CD4-positive, alpha-beta T cell treated with Interferon gamma for 1 hour (primary cell): ENCODE measurements at places on chromosomes 6 and 20.
A peak's percentile ranks its signal among the peaks of the same experiment; 100 is the strongest.

- no peak for DNase-seq
Measured at GRCh38 chr6:35640017-35640664, 48.6 kb downstream of the FKBP5 start.

- DNase-seq: peak; percentile 49
Measured at GRCh38 chr6:41505122-41506049, 40.8 kb upstream of the FOXP4 start.

GRCh38 chr6:131652472-131652871 is 15.4 kb downstream of the ENPP3 start:
- no peak for DNase-seq

- no peak for DNase-seq
Measured at GRCh38 chr6:13762611-13763441, 51.2 kb upstream of the RANBP9 start.

GRCh38 chr6:12576389-12576788 is 140.2 kb upstream of the PHACTR1 start:
- DNase-seq: no peak

GRCh38 chr6:36547646-36548400 is 544 bp upstream of the STK38 start:
- no peak for DNase-seq

DNA sequence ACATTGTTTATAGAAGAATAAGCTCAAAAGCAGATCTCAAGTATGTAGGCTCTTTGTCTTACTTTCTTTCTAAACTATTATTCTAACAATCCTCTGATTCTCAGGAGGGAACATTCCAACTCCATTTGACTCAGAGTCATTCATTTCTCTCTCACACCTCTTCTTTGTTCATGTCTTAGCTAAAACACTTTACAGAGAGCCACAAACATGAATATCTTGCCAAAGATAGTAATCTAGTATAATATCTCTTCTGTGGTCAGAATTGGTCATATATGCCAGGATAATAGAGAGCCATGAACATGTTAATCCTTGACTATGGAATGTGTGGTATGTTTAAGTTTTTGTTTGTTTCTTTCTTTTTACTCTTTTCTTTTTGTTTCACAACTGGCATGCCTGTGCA is 456.0 kb upstream of the PTCHD4 start:
- DNase-seq: no peak

- DNase-seq: peak; percentile 2
Measured at GRCh38 chr6:110617057-110617456, 140.6 kb upstream of the SLC22A16 start.

DNA sequence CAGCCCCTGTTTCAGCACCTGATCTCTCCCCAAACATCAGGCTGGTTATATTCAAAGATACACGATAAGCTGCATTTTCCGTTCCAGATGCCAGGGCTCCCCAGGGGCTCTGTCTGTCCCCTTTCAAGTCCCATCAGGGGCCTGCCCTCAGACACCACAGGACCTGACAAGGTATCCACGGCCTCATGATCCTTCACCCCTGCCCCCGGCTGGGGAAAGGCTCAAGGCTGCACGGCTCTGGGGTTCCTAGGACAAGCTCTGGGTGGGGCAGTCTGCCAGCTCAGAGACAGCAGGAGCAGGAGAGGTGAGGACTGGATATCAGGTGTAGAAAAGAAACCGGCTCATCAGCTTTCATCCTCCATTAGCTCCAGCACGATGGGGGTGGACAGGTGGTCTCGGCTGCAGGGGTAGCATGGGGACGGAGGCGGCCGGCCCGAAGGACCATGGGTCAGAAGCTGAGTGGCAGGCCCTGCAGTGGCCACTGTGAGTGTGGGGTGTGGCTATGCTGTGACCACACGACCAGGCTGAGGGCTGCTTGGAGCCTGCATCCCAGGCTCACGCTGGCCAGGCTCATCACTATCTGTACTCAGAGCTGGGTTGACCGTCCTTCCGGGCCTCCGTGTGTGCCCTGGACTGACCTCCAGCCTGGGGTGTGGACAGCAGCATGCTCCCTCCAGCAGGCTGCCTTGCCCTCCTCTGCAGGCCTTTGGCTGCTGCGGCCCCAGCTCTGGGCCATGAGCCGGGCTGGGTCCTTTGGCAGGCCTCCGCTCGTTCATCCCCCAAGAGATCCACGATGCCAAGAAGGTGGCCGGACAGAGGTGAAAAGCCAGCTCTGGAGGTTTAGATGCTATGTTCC is 386.2 kb downstream of the THBS2 start:
- no peak for DNase-seq

DNA sequence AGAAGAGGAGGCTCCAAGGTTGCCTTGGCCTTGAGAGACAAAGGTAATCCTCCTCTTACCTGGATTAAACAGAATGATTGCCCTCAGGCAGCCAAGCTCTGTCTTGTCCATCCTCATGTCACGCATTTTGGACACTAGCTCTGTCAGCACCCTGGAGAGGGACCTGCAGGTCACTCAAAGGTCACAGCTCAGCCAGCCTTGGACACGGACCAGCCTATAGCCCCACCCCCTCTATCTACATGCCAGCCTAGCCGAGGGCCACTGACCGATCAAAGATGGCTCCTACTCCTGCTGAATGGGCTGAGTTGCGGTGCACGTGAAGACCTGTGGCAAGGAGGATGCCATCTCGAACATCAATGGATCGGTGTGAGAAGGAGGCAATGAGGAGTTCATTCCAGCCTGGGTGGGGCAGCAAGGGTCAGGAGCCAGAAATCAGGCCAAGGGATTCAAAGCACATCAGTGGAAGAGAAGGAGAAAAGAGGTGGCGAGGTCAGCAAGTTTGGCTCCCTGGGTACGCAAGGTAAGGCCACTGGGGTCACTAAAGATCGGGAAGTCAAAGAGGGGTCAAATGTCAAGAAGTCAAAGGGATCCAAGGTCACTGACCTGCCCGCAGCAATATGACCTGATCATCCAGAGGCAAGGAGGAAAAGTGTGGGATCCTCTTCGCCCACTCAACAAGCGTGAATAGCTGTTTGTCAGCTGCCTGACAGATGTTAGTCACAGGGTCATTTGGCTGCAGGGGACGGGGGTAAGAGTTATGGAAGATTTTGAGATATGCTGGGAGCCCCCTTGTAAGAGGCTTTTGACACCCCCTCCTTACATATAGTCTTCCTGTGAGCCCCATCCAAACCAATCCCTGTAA is 3.3 kb upstream of the COL11A2 start:
- DNase-seq: no peak

DNA sequence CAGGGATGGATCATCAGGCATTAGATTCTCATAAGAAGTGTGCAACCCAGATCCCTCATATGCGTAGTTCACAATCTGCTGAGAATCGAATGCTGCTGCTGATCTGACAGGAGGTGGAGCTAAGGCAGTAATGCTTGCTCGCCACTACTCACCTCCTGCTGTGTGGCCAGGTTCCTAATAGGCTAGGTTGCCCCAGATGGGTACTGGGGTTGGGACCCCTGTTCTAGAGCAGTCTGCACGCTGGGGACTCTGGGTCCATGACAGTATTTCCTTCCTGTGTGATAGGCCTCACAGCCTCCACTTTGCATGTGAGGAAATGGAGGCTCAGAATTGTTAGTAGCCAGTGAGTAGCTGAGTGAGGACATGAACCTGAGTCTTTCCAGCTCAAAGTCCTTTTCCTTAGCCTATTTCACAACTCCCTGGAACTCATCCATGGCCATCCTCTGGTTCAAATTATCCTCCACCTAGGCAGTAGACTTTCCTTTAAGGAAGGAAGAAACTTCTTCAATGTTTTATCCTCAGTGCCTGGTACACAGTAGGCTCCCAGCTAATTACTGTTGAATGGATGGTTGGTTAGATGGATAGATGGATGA is 117.2 kb downstream of the SYCP2 start:
- no peak for DNase-seq

- DNase-seq: no peak
Measured at GRCh38 chr6:110185879-110186278, 5.7 kb downstream of the CDC40 start.

DNA sequence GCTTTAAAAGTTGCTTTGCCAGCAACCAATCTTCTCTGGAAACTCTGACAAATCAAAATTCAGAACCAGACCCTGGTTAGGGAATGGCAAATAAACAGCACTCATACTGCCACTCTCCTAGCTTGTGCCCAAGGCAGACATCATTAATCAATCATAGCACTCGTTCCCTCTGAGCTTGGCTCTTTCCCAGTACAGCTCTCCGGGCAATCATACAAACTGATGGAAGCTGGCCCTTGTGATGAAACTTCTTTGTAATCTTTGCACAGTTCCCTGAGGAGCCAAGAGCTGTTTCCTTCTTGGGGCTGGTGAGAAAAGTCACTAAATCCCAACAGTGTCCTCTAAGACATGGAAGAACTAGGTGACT is 34.7 kb downstream of the KIAA1755 start:
- DNase-seq: no peak

DNA sequence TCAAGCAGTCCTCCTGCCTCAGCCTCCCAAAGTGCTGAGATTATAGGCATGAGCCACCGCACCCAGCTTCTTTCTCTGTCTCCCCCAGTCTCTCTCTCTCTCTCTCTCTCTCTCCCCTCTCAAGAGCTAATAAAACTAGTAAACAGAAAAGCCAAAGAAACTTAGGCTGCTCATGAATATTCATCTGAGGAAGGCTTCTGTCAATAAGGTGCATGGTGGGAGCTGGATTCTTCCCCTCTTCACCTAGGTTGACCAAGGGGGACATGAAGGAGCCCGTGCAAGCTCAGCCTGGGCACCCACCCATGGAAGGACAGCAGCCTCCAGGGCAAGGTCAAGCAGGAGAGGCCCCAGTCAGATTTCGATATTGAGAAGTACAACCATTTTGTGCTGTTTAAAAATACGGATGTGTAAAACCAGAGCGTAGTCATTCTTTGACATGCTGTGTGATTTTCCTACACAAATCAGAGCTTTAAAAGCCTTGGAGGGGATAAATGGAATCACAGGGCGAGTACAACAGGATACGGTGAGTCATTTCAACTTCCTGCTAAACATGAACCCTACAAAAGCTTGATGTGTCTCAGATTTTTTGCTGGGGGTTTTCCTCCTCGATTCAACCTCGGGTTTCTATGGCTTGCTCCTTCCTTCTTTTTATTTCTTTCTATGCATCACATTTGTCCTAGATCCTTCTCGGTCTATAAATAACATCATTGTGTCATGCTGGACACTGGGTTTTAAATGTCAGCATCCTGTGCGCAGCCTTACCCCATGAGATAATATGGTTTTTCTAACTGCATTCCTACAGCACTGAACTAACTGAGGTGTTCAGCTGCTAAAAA is 368.9 kb upstream of the JARID2 start:
- peak; percentile 56 for DNase-seq

GRCh38 chr20:45593498-45593897 is 14.4 kb upstream of the WFDC8 start:
- DNase-seq: no peak

- DNase-seq: no peak
Measured at GRCh38 chr20:46808565-46808964, 86.1 kb upstream of the EYA2 start.

- no peak for DNase-seq
Measured at GRCh38 chr6:84150705-84151104, 76.7 kb downstream of the CEP162 start.

- no peak for DNase-seq
Measured at GRCh38 chr20:58832457-58832856, 18.2 kb downstream of the GNAS-AS1 start.

- peak; percentile 78 for DNase-seq
Measured at GRCh38 chr6:32868257-32868788, 14.3 kb downstream of the PSMB9 start.

GRCh38 chr20:57658447-57658832 is 38.2 kb upstream of the ZBP1 start:
- no peak for DNase-seq

- peak; percentile 62 for DNase-seq
Measured at GRCh38 chr6:29553268-29554057, 6.1 kb downstream of the UBD start.

DNA sequence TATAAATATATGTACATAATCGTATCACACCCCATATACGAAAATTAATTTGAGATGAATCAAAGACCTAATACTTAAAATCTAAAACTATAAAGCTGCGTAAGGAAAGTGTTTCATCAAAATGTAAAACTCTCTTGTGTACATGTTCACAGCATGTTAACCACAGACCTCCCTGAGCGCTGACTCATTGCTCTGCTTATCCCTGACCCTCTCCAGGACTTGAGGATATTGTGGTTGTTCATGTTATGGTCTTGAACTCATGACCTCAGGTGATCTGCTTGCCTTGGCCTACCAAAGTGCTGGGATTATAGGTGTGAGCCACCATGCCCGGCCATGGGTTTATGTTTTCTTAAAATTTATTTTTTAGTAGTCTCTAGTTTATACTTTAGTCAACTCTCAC is 14.2 kb downstream of the FAM83B start:
- DNase-seq: no peak

- DNase-seq: no peak
Measured at GRCh38 chr6:157481189-157481864, 100.3 kb downstream of the ZDHHC14 start.

- no peak for DNase-seq
Measured at GRCh38 chr6:145929037-145929633, 35.0 kb downstream of the SHPRH start.

DNA sequence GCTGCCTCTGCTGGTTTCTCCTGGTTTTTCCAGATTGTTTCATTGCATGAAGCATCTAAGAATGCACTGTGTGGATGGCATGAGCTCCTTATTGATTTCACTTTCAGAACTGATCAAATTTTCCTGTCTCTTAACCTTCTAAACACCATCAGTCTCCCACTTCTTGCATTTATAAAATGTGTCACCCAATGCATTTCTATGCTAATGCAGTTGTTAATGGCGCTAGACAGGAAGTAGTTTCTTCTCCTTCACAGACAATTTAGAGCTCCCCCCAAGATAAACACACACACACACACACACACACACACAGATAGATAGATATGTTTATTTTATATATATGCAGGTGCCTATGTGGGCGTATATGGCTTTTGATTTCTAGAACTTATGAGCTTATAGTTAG is 45.6 kb upstream of the FOXA2 start:
- DNase-seq: no peak

DNA sequence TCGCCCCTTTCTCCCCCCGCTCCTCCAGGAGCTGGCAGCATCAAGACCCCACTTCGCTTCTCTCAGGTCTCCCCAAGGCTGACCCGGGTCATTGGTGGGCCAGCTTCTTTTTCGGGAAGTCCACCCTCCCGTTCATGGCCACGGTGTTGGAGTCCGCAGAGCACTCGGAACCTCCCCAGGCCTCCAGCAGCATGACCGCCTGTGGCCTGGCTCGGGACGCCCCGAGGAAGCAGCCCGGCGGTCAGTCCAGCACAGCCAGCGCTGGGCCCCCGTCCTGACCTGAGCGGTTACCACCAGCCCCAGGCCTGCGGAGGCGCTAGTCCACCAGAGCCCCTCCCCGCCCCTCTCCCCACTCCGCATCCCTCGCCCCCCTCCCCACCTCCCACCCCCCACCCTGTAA is 1.0 kb downstream of the PPDPF start:
- DNase-seq: no peak

- DNase-seq: no peak
Measured at GRCh38 chr20:19794941-19795340, 36.9 kb downstream of the RIN2 start.

GRCh38 chr20:47362361-47363219 is 6.1 kb upstream of the ZMYND8 start:
- no peak for DNase-seq
